ENCODE measurements at places on chromosomes 5 and 9.

DNA sequence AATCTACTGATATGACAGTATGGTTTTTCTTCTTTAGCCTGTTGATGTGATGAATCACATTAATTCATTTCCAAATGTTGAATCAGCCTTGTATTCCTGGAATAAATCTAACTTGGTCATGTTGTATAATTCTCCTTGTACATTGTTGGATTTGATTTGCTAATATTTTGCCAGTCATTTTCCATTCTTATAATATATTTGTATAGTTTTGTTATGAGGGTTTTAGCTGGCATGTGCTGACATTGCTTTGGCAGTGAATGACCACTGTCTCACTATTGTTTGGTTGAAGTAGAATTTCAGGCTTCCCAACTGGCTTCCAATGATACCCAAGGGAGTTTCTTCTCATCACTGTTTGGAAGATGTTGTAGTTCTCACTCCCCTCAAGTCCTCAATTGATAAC, 983.0 kb upstream of the PTPRD start:
- peak; percentile 0 for DNase-seq

DNA sequence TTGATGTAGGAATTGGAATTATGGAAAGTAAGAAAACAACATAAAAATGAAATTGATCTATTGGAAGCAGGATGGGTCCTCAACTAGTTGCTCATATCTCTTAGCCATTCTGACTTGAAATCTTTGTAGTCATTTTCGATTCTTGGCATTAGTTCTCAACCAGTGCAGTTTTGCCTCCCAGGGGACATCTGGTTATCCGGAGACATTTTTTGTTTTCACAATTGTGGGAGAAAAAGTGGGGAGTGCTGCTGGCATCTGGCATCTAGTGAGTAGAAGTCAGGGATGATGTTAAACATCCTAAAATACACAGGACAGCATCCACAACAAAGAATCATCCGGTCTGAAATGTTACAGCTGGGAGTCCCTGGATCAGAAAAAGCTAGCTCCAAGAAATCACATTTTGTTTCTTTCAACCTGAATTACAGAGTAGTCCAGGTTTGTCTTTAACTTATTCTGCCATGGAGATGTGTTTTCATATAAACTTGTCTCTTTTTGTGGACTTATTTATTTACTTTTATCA, 74.9 kb downstream of the FBXL7 start:
- DNase-seq = no peak

- peak; percentile 53 for DNase-seq
Observed at GRCh38 chr5:136066661-136067271, 38.0 kb downstream of the TGFBI start.

- no peak for DNase-seq
Observed at GRCh38 chr5:135213466-135214239, 179.6 kb upstream of the PITX1 start.

GRCh38 chr5:142293486-142293885, 31.3 kb downstream of the SPRY4 start:
- peak; percentile 45 for DNase-seq

DNA sequence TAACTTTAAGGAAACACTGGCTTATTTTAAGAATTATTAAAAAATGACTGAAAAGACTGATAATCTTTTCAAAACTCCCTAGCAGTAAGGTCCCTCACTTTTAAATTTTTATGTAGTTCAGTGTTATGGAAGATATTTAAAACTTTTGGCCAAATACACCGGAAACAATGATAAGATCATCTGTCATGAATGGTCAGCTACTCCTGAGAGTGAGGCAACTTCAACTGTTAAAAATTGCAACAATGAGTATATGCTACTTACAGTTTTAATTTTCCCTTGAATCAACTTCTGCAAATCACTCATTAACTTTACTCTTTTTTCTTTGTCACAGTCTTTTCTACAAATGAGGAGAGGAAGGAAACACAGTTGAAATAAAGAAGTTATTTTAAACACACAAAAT, 10.8 kb downstream of the PUM3 start:
- no peak for DNase-seq

- DNase-seq = peak; percentile 17
Observed at GRCh38 chr5:126809916-126810315, 33.0 kb downstream of the LMNB1 start.

- peak; percentile 3 for DNase-seq
Observed at GRCh38 chr5:926417-927171, 33.9 kb downstream of the TRIP13 start.

GRCh38 chr5:96885518-96886338, 9.4 kb downstream of the ERAP2 start:
- no peak for DNase-seq

GRCh38 chr5:11248966-11249365, 487.9 kb upstream of the DAP start:
- no peak for DNase-seq

DNA sequence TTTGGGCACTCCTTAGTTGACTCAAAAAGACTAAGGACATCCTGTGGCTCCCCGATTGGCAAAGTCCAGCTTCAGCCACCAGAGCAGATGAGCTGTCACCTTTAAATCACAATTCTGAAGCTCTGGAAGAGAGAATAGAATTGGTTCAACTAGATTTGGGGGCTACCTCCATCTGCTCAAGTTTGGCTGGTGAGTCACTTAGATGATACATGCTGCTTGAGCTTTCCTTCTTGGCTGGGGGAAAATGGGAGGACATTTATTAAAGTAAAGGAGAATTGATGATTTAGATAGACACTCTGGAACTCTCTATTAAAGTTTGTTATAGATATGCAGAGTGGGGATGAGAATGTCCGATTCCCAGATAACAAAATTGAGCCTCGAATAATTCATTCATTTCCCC, 30.0 kb upstream of the GRIA1 start:
- no peak for DNase-seq

DNA sequence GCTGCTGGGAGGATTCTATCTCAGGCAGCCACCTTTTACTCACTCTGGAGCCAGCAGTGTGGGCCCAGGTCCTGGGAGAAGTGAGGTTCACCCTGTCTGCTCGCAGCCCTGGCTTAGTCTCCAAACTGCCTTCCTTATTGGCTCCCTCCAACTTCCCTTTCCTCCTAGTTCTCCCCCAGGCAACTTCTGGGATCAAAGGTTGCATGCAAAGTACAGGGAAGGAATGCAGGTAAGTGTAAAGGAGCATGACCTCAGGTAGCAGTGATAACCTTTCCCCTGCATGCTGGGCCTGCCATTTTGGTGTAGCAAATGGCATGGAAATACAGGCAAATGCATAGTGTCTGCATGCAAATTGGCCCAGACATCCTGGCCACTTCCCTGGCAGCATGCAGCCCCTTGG, 53.8 kb upstream of the ARAP3 start:
- no peak for DNase-seq

- DNase-seq = no peak
Observed at GRCh38 chr5:96922499-96923244, 13.2 kb upstream of the LNPEP start.

Data from bronchial epithelial cell (primary cell).